ENCODE measurements at places on chromosomes 2 and 18.

DNA sequence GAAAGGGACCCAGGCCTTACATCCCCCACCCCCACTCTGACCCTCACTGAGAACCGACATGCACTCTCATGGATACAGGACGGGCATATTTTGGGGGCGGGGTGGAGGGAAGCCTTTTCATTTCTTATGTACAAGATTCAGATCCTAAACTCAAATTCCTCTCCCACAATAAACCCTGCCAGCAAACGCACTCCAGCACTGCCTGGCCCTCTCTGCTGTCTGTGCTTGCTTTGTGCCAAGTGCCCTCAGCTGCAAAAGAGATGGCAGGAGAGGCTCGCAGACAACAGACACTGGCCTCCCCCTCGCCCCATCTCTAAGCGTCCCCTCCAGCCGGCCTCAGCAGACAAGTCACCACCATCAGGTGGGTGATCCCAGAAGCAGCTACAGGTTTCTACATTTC lies 42.4 kb downstream of the FAM168B start:
- DNase-seq: no peak

DNA sequence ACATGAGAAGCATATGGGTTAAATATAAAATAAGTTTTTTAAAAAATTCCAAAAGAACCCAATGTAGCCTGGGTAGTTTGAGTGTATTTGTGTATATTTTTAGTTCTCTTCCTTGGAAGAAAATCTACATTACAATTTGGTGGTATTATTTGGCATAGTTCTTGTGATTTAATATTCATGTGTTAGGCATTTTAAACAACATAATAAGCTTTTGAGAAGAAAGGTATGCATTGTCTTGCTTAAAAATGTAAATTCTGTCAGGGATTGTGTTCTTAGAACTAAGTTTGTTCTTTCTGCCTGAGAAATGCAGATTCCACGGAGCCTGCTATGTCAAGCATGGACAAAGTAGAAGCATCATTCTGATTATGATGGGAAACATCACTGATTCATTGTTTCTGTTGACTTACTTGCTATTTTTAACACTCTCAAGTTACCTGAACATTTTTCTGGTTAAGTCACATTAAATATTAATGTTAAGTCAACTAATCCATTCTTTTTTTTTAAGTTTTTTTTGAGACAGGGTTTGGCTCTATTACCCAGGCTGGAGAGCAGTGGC lies 49.4 kb downstream of the TNFRSF11A start:
- DNase-seq: peak; percentile 54

GRCh38 chr2:228703152-228703551 lies 521.7 kb upstream of the SPHKAP start:
- DNase-seq: no peak

- no peak for DNase-seq
Observed at GRCh38 chr2:173596244-173596643, 241.6 kb downstream of the CDCA7 start.

Data from kidney tubule cell (primary cell).